Caki2 (cell line): ENCODE measurements at places on chromosomes 2 and 18. TPM values are rescaled to one million over a fixed set of nuclear protein-coding genes. Genes with fewer than 3 reads are reported as not detected.

The NR4A2 gene
- not detected in 2 replicates for total RNA-seq

The PDE6D gene
- total RNA-seq: 44.9 and 45.4 TPM in 2 replicates

The IGFBP5 gene
- 0.07 and 0.26 TPM in 2 replicates for total RNA-seq

The MAP2 gene
- total RNA-seq: 50.1 and 82.0 TPM in 2 replicates

The ANKRD23 gene
- 1.3 and 9.4 TPM in 2 replicates for total RNA-seq

- DNase-seq: no peak
Measured at GRCh38 chr2:45595721-45596435, 15.2 kb downstream of the SRBD1 start.

- no peak for DNase-seq
Measured at GRCh38 chr2:173087214-173087581, 11.6 kb downstream of the MAP3K20 start.

GRCh38 chr2:196076778-196077568 lies 8.3 kb upstream of the DNAH7 start:
- no peak for DNase-seq

- no peak for DNase-seq
Measured at GRCh38 chr2:25326326-25327013, 15.3 kb downstream of the DNMT3A start.

GRCh38 chr2:220585241-220585640 lies 957.8 kb downstream of the SLC4A3 start:
- DNase-seq: no peak

GRCh38 chr18:73615506-73615905 lies 532.1 kb downstream of the FBXO15 start:
- DNase-seq: no peak

GRCh38 chr2:3073041-3073595 lies 304.5 kb downstream of the EIPR1 start:
- no peak for DNase-seq

DNA sequence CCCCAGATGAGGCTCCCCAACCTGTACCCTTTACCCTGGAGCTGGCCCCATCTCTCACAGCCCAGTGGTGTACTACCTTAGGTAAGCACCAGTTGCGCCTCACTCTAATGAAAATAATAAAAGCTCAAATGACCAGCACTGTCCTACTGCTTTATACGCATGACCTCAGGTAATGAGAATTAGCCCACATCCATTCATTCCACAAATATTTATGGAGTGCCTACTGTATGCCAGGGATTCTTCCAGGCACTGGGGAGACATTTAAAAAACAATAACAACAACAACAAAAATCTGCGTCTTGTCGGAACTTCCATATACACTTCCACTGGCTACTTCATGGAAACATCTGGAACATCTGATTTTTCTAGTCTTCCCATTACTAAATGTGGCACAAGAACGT lies 20.8 kb downstream of the HPCAL1 start:
- DNase-seq: no peak

GRCh38 chr2:14749884-14750283 lies 117.4 kb downstream of the LRATD1 start:
- no peak for DNase-seq

- DNase-seq: no peak
Measured at GRCh38 chr2:30339071-30339470, 107.7 kb downstream of the LBH start.

DNA sequence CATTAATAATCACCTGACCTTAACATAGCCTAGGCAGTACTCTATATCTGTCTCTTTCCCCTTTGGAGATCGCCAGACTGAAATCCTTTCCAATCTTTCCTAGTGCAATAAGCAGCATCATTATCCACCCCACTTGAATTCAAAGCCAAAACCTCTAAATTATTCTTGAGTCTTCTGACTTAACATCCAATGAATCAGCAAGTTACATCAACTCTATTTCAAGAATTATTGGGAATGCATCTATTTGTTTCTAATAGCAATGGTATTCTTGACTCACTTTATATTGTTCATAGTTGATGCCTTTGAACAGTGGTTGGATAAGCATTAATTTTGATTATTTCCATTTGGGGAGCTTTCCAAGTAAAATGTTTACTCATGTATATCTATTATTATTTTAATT lies 144.8 kb downstream of the ZNF804A start:
- no peak for DNase-seq
